ENCODE measurements at places on chromosomes 11 and 22. TPM values are rescaled to one million over a fixed set of nuclear protein-coding genes. Genes with fewer than 3 reads are reported as not detected.

DNA sequence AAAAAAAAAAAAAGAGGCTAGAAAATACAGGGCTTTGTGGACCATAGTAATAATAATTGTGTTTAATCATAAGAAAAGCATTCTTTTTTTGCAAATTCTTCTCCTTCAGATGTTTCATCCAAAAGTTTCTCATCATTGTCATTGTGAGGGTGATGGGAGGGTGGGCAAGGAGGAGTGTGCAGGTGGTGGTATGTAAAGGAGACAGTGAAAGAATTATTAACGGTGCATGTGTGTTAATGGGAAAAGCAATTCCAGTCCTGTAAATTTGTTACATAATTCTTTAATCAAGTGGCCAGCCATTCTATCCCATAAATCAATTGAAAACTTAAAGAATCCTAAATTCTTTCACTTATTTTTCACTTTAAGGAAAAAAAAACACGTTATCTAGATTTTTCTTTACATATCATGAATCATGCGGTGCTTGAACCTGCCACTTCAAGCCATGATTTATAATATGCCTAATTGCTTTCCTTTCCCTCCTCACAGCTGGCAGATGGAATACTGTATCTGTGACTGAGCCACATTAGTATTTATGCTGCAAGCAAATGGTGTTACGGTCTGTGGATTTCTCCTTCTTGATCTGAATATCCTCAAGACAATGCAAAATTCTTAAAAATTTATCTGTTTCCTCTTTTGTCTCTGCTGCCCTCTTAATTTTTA lies 318.5 kb downstream of the JRKL start:
- no peaks in the 10 kb centered on the region for H3K4me1 ChIP-seq
- no peak overlapping the region for H3K27ac ChIP-seq
- H3K4me3 ChIP-seq: no peak overlapping the region
- no peaks in the 10 kb centered on the region for H3K27me3 ChIP-seq
- no peak for DNase-seq
- H3K36me3 ChIP-seq: no peaks in the 10 kb centered on the region

Gene IGF2
- total RNA-seq: 0.07 TPM

Gene AMBRA1
- 61.0 TPM for total RNA-seq

- no peak overlapping the region for H3K27ac ChIP-seq
- no peak overlapping the region for H3K4me3 ChIP-seq
- H3K27me3 ChIP-seq: no peaks in the 10 kb centered on the region
- H3K36me3 ChIP-seq: no peaks in the 10 kb centered on the region
- H3K4me1 ChIP-seq: no peaks in the 10 kb centered on the region
Measured at GRCh38 chr11:11401960-11402535, 49.0 kb upstream of the CSNK2A3 start.

- H3K36me3 ChIP-seq: no peaks in the 10 kb centered on the region
- H3K4me1 ChIP-seq: peaks cover 83% of the 10 kb centered on the region
- peak overlapping the region; percentile 99 for H3K27ac ChIP-seq
Measured at GRCh38 chr11:62552485-62553079, 6.0 kb upstream of the AHNAK start.

Gene CCDC81
- total RNA-seq: 0.96 TPM

- H3K4me1 ChIP-seq: no peaks in the 10 kb centered on the region
- H3K4me3 ChIP-seq: no peak overlapping the region
- no peaks in the 10 kb centered on the region for H3K36me3 ChIP-seq
- H3K27ac ChIP-seq: no peak overlapping the region
- H3K27me3 ChIP-seq: no peaks in the 10 kb centered on the region
- no peak for DNase-seq
Measured at GRCh38 chr11:21415606-21416005, 746.2 kb downstream of the NELL1 start.

GRCh38 chr11:2463766-2464277 lies 19.0 kb downstream of the KCNQ1 start:
- H3K27ac ChIP-seq: no peak overlapping the region
- no peak overlapping the region for H3K4me3 ChIP-seq
- no peak for DNase-seq
- H3K27me3 ChIP-seq: no peaks in the 10 kb centered on the region
- H3K36me3 ChIP-seq: no peaks in the 10 kb centered on the region

DNA sequence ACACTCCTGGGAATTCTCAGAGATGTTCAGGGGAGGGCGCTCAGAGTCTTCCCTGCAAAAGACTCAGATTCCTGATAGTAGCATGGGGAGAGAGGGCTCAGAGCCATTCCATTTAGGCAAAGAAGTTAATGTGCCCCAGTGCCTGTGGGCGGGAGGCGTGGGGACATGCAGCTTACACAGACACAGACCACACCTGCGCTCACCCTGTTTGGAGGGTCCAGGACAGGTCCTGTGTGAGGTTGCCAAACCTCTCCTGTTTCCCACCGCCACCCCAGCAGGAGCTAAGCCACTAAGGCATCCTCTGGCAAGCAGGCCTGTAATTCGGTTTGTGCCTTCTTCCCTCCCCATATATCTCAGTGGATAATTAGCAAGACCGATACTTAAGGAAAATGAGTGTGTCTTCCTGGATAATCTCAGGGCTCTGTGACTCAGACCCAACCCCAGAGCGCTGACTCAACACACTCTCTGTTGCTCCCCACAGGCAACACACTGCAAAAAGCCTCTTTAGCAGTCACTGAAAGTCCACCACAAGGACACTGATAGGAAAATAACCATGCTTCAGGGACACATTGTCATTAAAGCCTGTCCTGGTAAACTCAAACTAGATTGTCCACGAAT lies 118.9 kb upstream of the LMO1 start:
- H3K4me3 ChIP-seq: no peak overlapping the region
- no peak overlapping the region for H3K27ac ChIP-seq
- no peaks in the 10 kb centered on the region for H3K36me3 ChIP-seq
- no peaks in the 10 kb centered on the region for H3K4me1 ChIP-seq
- no peak for DNase-seq

Gene GDPD5
- 170 TPM for total RNA-seq

- no peak for DNase-seq
- no peaks in the 10 kb centered on the region for H3K36me3 ChIP-seq
- no peaks in the 10 kb centered on the region for H3K27me3 ChIP-seq
- no peaks in the 10 kb centered on the region for H3K4me1 ChIP-seq
- no peak overlapping the region for H3K4me3 ChIP-seq
Measured at GRCh38 chr11:80621871-80622270, 1181.0 kb upstream of the TENM4 start.

DNA sequence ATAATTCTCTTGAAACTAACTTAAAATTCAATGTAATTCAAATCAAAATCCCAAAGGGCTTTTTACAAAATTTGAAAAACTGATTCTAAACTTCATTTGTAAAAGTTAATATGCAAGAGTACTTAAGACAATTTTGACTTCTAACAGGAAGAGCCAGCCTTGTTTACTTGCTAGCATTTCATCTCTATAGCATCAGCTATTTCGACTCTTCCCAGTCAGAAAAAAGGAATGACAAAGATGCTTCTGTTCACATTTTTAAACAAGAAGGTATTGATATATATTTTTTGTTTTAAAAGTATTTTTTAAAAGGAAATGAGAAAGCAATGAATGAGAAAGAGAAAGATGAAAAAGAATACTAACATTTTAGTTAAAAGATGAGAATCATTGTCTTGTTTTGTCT lies 16.4 kb downstream of the SLN start:
- DNase-seq: no peak
- peaks cover 10% of the 10 kb centered on the region for H3K27me3 ChIP-seq
- H3K36me3 ChIP-seq: no peaks in the 10 kb centered on the region
- H3K4me3 ChIP-seq: no peak overlapping the region
- H3K27ac ChIP-seq: no peak overlapping the region

- H3K4me1 ChIP-seq: no peaks in the 10 kb centered on the region
- H3K27ac ChIP-seq: no peak overlapping the region
- no peaks in the 10 kb centered on the region for H3K27me3 ChIP-seq
- H3K4me3 ChIP-seq: no peak overlapping the region
- no peak for DNase-seq
- no peaks in the 10 kb centered on the region for H3K36me3 ChIP-seq
Measured at GRCh38 chr11:15744693-15745092, 611.7 kb downstream of the SOX6 start.

- no peak overlapping the region for H3K27ac ChIP-seq
- no peak for DNase-seq
- no peaks in the 10 kb centered on the region for H3K4me1 ChIP-seq
Measured at GRCh38 chr11:1158681-1159487, 1.1 kb downstream of the MUC5AC start.

- no peak overlapping the region for H3K4me3 ChIP-seq
- no peaks in the 10 kb centered on the region for H3K36me3 ChIP-seq
- no peaks in the 10 kb centered on the region for H3K27me3 ChIP-seq
- no peak for DNase-seq
- H3K4me1 ChIP-seq: no peaks in the 10 kb centered on the region
Measured at GRCh38 chr11:1360835-1361357, 28.8 kb upstream of the BRSK2 start.

DNA sequence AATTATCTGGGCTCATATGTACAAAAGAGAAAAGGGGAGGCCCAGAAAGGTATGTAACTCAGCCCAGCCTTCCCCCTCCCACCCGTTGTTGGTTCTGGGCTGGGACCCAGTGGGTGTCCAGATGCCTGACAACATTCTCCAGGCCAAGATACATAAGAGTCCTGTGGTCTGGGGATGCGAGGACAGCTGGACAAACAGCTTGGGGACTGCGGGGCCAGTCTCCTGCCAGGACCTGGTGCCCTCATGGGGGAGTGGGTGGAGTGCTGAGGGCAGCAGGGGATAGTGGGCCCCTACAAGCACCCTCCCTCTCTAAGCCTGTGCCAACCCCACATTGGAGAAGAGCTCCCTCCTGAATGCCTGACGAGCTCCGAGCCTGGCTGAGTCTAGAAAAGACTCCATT lies 3.5 kb upstream of the SLC22A6 start:
- no peak overlapping the region for H3K4me3 ChIP-seq
- H3K4me1 ChIP-seq: no peaks in the 10 kb centered on the region
- no peak for DNase-seq
- peaks cover 2% of the 10 kb centered on the region for H3K27me3 ChIP-seq
- no peaks in the 10 kb centered on the region for H3K36me3 ChIP-seq

GRCh38 chr11:70049045-70049444 lies 29.1 kb upstream of the ANO1 start:
- DNase-seq: no peak
- no peaks in the 10 kb centered on the region for H3K4me1 ChIP-seq
- no peak overlapping the region for H3K4me3 ChIP-seq
- peaks cover 2% of the 10 kb centered on the region for H3K27me3 ChIP-seq

DNA sequence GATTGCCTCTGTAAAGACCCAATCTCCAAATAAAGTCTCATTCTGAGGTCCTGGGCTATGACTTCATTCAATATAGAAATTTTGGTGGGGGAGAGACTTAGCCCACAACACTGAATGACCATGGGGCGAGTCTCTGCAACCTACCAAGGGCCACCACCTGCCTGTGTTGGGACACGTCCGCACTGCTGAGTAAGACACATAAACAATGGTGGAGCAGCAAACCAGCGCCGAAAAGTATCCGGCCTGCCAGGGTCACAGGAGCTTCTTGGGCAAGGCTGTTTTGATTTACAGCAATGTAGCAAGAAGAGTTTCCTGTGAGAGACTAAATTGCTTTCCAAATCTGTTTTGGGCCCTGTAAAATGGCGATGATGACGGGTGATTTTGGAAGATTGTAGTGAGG lies 122.3 kb downstream of the SHANK2 start:
- H3K36me3 ChIP-seq: no peaks in the 10 kb centered on the region
- no peak for DNase-seq
- no peak overlapping the region for H3K4me3 ChIP-seq
- H3K4me1 ChIP-seq: no peaks in the 10 kb centered on the region
- H3K27me3 ChIP-seq: no peaks in the 10 kb centered on the region

Gene TIGD3
- 0.37 TPM for total RNA-seq

Gene INS
- total RNA-seq: not detected

DNA sequence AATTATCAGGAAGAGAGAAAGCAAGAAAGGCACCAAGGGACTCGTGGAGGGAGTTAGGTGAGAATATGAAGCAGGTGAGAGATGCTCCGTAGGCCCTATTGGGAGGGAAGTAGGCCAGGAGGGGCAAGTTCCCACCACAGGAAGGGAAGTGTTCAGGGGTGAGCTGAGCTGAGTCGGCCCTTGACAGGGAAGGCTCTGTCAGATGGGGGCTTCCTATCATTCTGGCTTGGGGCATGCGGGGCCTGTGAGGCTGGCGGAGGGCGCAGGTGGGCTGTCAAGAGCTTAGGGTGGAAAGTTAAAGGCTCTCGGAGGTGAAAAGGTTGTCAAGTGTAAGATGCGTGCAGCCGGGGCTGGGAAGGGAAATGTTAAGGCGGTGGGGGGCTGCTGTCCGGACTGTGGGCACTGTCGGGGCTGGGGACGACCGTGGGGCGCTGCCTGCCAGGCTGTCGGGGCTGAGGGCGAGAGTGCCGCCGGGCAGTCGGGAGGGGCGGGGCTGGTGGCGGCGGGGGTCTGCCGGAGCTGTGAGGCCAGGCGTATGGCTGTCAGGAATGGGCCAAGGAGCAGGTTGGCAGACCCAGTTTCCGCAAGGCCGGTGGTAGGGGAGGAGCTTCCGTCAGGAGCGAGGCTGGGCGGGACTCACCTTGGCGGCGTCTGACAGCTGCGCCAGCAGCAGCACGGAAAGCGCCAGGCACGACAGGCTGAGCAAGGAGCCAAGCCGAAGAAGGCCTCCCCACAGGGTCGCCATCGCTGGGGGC lies 496 bp downstream of the TMEM9B start:
- H3K36me3 ChIP-seq: no peaks in the 10 kb centered on the region
- H3K27me3 ChIP-seq: no peaks in the 10 kb centered on the region
- peak overlapping the region; percentile 78 for H3K4me3 ChIP-seq
- DNase-seq: peak; percentile 92

GRCh38 chr22:26821854-26822253 lies 164.5 kb downstream of the MIAT start:
- DNase-seq: no peak
- no peaks in the 10 kb centered on the region for H3K4me1 ChIP-seq
- no peak overlapping the region for H3K4me3 ChIP-seq
- H3K27me3 ChIP-seq: no peaks in the 10 kb centered on the region
- H3K27ac ChIP-seq: no peak overlapping the region
- H3K36me3 ChIP-seq: peaks cover 9% of the 10 kb centered on the region

DNA sequence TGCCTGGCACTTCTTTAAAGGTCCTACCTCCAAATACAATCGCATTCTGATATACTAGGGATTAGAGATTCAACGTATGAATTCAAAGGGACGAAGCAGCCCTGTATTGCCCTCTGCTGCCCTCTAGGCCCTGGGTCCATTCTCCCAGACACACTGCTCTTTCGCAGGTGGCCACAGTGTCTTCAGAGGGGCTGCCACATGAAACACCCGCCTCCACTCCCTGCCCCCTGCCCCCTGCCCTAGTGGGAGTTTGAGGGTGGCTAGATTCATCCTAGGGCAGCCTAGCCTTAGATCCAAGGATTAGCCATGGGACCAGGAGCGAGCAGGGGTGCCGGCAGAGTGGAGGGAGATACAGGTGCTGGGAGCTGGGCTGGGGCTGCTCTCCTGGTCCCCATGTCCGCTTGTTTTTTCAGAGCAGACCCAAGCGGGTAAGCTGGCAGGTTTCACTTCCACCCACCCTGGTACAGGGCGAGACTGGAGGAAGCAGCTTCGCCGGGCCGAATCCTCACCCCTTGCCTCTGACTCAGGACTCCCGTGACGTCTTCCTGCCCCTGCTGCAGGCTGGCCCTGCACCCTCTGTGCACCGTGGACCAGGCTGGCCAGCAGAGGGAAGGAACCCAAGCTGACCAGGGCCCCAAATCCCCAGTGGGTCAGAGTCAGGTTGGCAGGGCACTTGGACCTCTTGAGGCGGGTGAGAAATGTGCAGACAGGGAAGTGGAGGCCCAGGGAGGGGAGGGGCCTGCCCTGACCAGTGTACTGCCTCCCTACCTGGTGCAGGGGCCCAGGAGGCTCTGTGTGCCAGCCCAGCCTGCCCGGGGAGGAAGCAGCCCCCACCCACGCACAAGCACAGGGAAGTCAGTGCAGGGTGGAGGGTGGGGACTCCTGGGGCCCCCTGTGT lies 28.4 kb upstream of the HMOX1 start:
- no peaks in the 10 kb centered on the region for H3K27me3 ChIP-seq
- no peak overlapping the region for H3K4me3 ChIP-seq
- peaks cover 24% of the 10 kb centered on the region for H3K4me1 ChIP-seq
- peak overlapping the region; percentile 51 for H3K27ac ChIP-seq
- DNase-seq: peak; percentile 28

Gene THY1
- total RNA-seq: not detected

Data from CD4-positive, CD25-positive, alpha-beta regulatory T cell (primary cell).